ENCODE measurements at places on chromosomes 12 and 14.

- no peak for DNase-seq
Measured at GRCh38 chr14:106210650-106211049, 684.3 kb downstream of the TMEM121 start.

GRCh38 chr14:60235440-60235839 is 13.6 kb upstream of the PPM1A start:
- DNase-seq, result no peak

- DNase-seq, result no peak
Measured at GRCh38 chr12:124208489-124208888, 86.4 kb upstream of the RFLNA start.

DNA sequence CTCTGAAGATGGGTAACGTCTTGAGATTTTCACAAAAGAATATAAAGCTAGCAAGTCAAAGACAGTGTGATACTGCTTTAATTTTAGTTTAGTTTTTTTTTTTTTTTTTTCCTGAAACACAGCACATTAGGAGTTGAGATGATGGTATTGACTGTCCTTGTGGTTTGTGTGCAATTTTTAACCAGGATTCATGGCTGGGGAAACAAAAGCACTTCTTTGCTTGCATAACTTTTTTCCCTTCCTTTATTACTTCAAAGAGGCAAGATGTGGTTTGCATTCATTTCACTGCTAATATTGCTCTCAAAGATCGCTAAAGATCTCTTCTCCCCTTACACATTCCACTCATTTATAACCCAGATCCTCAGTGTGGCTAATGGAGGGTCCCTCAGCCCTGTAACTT is 157.1 kb upstream of the PZP start:
- no peak for DNase-seq

- no peak for DNase-seq
Measured at GRCh38 chr14:56482310-56482911, 97.2 kb upstream of the TMEM260 start.

GRCh38 chr14:99143793-99144192 is 128.2 kb downstream of the BCL11B start:
- no peak for DNase-seq

- no peak for DNase-seq
Measured at GRCh38 chr12:84874125-84874824, 38.3 kb downstream of the SLC6A15 start.

DNA sequence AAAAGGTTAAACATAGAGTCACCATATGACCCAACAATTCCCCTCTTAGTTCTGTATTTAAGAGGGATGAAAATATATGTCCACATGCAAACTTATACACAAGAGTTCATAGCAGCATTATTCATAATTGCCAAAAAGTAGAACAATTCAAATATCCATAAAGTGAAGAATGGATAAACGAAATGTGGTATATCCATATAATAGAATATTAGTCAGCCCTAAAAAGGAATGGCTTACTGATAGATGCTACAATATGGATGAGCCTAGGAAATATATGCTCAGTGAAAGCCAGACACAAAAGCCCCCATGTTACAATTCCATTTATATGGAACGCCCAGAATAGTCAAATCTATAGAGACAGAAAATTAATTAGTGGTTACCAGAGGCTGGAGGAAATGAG is 44.1 kb upstream of the RIN3 start:
- DNase-seq, result no peak

DNA sequence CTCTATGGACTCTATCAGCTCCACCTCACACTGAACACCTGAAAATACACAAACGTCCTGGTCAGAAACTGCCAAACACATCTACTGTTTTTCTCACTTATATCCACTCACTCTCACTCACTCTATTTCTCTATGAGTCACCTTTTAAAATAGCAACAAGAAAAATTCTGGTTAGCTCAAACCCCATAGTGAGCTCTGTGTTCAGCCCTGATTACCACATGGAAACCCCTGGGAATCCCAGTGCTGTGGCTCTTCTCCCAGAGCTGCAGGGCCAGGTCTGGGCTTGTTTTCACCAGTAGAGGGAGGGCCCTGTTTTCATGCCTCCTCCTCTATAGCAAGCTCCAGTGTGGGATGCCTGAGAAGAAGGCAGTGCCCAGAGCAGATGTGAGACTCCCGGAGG is 1126.1 kb downstream of the TMEM121 start:
- no peak for DNase-seq

DNA sequence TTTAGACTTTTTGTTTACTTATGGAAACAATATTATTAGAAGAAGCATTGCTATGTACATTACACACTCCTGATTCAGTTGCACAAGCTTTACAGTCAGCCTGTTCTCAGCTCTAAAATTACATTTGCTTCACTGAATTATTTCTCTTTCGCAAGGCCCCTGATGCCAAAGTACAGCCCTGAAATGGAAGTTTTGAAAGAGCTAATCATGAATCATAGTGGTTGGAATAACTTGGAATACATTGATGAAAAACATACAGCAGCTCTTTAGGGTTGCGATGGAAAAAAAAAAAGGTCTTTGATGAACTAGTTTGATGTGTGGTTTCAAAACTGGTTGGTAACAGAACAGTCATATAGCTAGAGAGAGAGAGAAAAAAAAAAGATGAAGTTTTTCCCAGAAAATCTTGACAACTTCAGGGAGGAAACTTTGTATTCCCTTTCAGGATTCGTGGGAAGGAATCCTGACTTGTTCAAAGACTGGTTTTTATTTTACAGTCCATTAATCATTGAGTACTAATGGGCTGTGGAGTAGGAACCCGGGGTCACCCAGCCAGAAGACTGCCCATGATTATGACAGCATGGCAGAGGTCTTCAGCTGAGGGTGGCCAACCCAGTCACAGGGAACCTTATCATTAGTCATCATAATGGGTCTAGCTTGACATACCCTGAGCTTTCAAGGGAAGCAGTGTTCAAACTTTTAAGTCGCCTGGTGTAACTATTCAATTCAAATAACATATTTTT is 460.1 kb downstream of the NAV3 start:
- no peak for DNase-seq

DNA sequence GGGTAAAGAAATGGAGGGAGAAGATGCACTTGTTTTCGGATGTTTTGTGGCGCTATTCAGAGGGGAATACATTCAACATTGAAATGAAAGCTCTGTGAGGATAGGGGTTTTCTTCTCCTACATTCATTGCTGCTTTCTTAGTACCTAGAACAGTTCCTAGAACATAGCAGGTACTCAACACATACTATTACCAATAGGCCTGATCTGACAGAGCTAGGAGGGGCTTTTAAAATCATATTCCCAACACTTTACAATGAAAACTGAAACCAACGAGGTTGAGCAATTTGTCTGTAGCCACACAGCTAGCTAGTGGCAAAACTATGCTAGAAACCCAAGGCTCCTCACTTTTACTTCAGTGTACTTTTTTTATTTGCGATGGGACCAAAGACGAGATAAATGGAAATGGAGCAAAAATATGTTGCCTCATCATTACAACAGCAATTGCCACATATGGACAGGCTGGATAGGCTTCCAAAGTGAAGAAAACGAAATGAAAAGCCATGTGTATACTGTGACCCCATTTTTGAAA is 23.1 kb upstream of the IL22 start:
- DNase-seq, result no peak
